ENCODE measurements at places on chromosomes 6 and 20. TPM values are rescaled to one million over a fixed set of nuclear protein-coding genes. Genes with fewer than 3 reads are reported as not detected.

Gene NFATC2
- total RNA-seq = not detected

Gene LIN28B
- total RNA-seq = not detected

Gene EBF4
- not detected for total RNA-seq

Gene MYLK2
- not detected for total RNA-seq

Gene DEK
- 86.4 TPM for total RNA-seq

DNA sequence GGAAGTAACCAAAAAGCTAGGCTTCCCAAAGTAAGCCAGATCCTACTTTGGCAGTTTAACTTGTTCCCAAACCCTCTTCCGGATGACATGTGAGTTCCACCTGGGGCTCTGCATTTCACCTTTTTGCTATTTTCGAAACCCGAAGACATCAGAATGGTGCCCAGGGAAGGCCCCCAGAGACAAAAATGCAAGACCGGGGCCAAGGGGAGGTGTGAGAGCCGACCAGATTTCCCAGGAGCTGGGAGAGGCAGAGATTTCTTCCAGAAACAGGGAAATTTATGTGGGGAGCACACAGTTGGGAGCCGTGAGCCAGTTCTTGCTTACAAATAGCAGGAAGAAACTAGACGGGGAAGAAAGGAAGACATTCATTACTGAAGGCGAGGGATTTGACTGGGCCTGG, 209.7 kb downstream of the ZNF217 start:
- no peak for DNase-seq

Measured in MG63 (cell line).